ENCODE measurements at places on chromosomes 7 and 10.

DNA sequence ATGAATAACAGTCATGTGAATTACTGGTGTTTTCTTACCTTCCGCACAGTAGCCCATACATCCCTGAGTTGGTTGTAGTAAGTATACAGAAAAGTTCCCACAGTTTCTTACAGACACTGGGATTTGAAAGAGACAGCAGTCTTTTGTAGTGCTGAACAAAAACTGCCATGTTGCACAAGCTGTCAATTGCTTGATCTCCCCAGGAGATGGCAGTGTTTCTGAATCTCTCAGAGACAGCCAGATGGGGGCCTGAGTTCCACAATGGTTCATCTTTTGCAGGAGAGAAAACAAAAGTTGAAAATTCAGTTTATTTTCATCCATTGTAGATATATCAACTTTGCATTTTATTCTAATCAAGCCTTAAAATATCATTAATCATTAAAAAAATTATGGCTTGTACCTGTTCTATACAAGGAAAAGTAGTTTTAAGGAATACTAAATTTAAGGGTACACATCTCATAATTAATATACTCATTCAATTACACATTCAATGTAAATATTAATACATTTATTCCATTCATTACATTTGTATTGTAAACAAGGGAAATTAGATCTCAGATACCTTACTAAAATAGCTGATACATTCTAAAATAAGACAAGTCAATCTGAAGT lies 14.5 kb downstream of the VWDE start:
- DNase-seq = peak; percentile 70

DNA sequence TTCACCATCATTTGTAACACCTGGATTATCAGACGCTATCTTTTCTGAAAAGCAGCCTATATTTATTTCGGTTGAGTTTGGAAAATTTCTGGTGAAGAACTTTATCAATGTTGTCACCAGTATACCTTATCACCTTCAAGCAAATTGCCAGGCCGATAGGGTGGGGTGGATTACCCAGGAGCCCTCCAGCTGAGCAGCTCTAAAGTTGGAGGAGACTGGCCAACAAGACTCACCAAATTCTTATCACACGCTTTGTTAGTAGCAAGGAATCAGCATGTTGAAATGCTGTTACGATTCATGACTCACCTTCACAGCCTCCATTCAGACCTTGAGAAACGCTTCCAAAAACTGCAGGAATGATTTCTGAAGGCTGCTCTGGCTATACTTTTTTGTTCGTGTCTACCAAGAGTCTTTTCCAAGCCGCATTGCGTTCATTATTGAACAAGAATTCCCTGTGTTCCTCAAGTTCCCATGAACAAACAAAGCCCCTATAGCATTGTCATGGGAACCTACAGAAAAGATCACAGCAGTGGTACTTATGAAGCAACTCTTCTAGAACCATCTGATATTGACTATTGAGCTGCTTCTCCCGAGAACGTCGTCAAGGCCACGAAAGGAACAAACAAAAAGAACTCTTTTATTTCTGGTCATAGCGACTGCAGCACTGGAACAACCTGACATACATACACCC lies 291.4 kb downstream of the SFMBT2 start:
- DNase-seq = no peak

DNA sequence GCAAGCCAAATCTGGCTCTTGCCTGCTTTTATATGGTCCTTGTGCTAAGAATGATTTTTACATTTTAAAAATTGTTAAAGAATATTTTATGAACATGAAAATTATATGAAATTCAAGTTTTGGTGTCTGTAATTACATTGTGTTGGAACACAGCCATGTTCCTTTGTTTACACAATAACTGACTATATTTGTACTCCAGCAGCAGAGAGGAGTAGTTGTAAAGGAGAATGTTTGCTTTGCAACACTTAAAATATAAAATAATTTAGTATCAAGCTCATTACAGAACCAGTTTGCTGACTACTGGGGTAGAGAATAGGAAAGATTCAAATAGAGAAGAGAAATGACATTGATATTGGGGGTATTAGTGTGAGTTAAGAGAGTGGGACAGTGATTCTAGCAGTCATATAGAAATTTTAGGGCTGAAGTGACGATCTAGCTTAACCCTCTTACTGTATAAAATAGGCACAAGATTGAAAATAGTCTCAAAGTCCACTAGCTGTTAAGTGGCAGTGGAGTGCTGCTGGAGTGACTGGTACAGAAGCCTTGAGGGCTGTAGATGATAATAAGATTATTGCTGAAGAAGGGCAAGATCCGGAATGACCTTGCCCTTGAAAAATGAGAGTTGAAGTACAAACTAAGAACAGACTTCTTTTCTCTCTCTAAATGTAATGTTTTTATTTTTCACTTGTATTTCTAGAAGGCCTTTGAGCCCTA lies 28.2 kb downstream of the SGPL1 start:
- DNase-seq = no peak

DNA sequence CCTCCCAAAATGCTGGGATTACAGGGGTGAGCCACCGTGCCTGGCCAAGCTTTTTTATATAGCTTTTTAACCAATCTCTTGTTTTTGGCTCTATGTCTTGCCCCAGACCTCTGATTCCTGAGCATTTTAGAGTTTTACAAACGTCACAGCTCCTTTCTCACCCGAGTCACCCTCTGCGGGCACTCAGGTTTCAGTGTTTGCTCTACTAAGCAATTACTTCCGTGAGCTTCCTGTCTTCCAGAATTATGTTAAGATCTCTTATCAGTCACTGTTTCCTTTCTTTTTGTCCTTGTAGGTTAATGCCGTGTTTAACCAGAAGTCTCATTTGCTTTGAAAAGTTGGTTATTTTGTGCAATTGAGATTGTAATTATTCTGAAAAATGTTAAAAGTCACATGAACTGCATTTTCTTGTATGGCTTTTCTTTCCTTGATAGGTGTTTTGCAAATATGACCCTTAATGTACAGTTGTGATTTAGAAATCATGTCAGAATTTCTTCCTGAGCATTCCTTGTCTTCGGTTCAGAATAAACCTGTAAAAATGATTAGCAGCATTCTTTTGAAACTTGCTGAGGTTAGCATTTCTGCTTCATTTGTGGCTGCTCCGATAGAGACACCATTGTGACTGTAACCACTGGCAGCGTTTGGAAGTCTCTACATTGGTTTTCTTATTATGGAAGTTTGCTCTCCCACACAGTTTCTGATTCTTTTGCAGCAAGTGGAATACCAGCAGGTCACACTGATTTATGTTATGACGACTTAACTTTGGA lies 4.5 kb upstream of the HKDC1 start:
- DNase-seq = no peak

GRCh38 chr7:158166386-158167340 lies 421.0 kb downstream of the PTPRN2 start:
- no peak for DNase-seq

DNA sequence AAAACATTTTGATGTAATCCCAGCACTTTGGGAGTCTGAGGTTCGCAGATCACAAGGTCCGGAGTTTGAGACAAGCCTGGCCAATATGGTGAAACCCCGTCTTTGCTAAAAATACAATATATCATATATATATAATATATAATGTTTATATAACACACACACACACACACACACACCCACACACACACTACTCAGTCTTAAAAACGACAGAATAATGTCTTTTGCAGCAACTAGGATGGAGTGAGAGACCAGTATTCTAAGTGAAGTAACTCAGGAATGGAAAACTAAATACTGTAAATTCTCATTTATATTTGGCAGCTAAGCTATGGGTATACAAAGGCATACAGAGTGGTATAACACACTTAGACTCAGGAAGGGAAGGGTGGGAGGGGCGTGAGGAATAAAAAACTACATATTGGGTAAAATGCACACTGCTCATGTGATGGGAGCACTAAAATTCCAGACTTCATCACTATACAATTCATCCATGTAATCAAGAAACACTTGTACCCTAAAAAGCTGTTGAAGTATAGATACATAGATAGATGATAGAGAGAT lies 231.2 kb upstream of the SEMA3A start:
- DNase-seq = no peak

- no peak for DNase-seq
Observed at GRCh38 chr7:68433462-68434070, 1164.7 kb upstream of the AUTS2 start.

DNA sequence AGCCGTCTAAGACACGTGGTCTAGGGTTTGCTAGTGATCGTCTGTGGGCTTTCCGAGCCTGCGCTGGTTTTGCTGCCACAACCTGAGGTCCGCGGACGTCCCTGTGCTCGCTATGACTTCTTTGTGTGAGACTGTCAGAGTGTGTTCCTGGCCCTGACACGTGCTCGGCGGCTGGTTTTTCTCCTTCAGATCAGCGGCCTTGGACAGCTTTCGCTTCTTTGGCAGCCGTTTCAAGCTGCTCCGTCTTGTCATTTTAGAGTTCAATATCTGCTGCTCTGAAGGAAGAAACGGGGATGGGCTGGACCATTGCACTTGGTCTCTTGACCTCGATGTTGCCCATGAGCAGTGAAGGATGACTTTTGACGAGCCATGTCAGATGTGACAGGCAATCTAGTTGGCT lies 147.3 kb downstream of the MGMT start:
- no peak for DNase-seq

DNA sequence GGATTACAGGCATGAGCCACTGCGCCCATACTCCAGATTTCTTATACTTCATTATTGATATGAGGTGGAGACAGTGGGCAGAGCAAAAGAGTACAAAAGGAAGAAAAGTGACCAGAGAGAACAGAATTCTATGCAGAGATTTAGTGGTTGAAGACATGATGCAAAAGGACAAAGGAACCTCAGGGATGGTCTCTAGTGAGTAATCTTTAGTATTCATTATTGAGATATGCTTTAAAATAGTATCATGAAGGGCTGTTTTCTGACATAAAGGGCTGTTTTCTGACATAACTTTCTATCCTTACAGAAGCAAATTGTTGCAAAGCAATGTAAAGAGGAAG lies 81.2 kb upstream of the OIT3 start:
- no peak for DNase-seq

GRCh38 chr7:151978616-151979015 lies 22.4 kb downstream of the GALNTL5 start:
- no peak for DNase-seq

- no peak for DNase-seq
Observed at GRCh38 chr10:4770801-4771553, 55.0 kb upstream of the AKR1E2 start.

GRCh38 chr10:58512491-58513187 lies at the start of gene BICC1:
Gene BICC1, plus strand, starts transcription at chr10:58512872. Its CDS starts 272 bp downstream, at chr10:58513144.
- peak; percentile 5 for DNase-seq

DNA sequence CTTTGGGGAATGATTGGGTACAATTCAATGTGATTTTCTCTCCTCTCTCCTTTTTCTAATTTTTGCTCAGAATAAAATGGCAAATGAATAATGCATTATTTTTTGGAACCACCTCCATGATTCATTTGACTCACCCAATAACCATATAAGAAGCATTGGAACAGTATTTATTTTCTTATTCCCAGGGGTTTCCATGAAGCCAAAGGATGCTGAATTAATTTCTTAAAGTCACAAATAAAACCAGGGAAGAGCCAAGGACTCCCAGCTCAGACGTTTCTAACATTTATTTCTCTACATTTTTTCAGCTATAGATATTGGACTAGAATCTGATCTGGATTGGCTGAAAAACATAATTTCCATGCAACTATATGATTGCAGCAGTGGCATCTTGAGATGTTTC lies 735.2 kb upstream of the ANKRD30A start:
- no peak for DNase-seq

GRCh38 chr10:43211030-43211429 lies 55.8 kb downstream of the RASGEF1A start:
- DNase-seq = no peak

- peak; percentile 82 for DNase-seq
Observed at GRCh38 chr7:101947899-101948298, 130.5 kb downstream of the CUX1 start.

DNA sequence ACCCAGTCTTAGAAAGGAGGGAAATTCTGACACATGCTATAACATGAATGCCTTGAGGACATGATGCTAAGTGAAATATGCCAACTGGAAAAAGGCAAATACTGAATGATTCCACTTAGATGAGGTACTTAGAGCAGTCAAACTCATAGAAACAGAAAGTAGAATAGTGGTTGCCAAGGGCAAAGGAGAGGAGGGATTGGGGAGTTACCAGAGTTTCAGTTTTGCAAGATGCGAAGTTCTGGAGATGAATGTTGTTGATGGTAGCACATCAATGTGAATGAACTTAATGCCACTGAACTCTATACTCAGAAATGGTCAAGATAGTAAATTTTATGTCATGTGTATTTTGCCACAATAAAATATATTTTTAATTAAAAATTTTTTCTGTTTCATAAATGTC lies 38.9 kb downstream of the DRGX start:
- no peak for DNase-seq

GRCh38 chr10:110544958-110545537 lies 22.4 kb upstream of the SMC3 start:
- DNase-seq = no peak

GRCh38 chr7:138138244-138138643 lies 62.0 kb downstream of the AKR1D1 start:
- DNase-seq = no peak

GRCh38 chr7:31695859-31696614 lies 9.0 kb downstream of the PPP1R17 start:
- DNase-seq = no peak

Measured in NCI-H1694 treated with DMSO at 0.1 percent for 48 hours (cell line).